H54 (cell line): ENCODE measurements at places on chromosomes 7 and 10.
A peak's percentile ranks its signal among the peaks of the same experiment; 100 is the strongest.

DNA sequence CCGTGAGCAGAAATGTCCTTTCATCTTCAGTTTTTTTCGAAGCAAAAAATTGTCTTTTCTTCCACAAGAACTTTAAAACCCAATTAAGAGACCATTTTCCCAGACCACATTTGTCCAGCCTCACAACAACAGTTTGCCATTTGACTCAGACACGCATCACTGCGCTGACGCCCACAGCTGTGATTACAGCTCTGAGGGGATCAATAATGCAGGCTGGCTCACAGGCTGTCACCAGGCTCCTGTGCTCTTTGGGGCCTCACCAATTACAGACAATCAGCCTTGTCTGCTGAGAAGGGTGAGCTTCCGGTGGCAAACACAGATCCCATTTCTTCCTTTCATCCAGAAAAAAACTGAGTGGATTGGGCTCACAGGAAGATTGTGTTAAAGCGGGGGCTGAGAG lies 33.3 kb downstream of the DDC start:
- DNase-seq, result no peak

- no peak for DNase-seq
These were observed 105.6 kb downstream of the APBB1IP start for GRCh38 chr10:26543567-26544306.

- DNase-seq, result peak; percentile 32
These were observed 975 bp upstream of the USP54 start for GRCh38 chr10:73591935-73592699.

- DNase-seq, result no peak
These were observed 393.8 kb downstream of the TNS3 start for GRCh38 chr7:47188136-47188535.

- no peak for DNase-seq
These were observed 967.8 kb downstream of the LRMDA start for GRCh38 chr10:76399226-76399625.

DNA sequence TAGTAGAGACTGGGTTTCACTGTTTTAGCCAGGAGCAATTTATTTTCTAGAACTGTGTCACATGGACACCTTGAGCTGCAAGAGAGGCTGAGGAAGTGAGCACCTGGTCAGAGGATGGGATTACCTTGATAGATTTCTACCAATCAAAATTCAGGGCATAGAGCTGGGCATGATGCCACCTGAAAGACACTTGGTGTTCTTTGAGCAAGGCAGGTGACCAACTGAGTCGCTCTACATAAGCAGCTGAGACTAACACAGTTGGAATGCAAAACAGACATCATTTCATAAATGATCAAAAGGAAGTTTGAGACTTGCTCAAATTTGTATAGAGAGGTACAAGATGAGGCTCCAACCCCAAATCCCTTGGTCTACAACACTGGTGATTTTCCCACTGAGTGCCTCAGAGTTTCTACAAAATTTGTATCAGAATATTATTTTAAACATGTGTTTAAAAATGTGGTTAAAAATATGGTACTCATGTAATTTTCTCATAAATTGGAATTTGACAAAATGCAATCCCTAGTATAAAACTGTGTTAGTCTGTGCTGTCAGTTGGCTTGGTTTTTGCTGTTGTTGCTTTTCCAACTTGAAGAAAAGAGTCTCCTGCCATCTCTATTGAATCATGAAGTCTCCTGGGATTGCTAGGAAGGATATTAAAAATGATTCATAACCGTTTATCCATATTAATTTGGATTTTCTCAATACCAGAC lies 156.4 kb upstream of the MDFIC start:
- DNase-seq, result no peak
